GM13977 (cell line): ENCODE measurements at places on chromosomes 13 and 19.

- DNase-seq: no peak
Observed at GRCh38 chr13:39888865-39889810, 233.7 kb downstream of the COG6 start.

DNA sequence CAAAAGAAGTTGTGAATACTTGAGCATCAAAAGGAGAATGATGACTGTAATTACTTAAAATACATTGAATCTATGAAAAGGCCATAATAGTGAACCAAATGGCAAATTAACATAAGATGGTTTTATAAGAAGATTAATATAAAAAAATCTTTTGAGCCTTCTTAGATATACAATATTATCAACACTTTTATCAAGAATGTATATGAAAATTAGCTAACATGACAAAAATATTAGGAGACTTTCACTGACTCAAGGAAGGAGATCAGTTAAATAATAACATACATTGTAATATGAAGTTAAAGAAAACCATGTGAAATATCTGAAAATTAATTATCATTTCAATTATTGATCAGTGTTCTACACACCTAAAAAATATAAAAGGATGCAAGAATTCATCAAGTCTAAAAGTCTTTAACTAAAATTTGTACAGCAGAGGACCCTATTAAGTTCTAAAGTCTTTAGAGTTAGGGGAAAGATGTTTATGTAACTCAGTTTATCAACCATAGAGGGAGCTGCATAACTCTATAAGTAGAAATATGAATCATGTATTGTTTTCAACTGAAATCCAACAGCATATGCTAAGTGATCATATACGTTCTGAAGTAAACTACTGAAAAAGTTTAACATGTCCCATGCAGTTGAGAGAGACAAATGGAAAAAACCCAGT is 756.1 kb upstream of the MIR17HG start:
- no peak for DNase-seq

DNA sequence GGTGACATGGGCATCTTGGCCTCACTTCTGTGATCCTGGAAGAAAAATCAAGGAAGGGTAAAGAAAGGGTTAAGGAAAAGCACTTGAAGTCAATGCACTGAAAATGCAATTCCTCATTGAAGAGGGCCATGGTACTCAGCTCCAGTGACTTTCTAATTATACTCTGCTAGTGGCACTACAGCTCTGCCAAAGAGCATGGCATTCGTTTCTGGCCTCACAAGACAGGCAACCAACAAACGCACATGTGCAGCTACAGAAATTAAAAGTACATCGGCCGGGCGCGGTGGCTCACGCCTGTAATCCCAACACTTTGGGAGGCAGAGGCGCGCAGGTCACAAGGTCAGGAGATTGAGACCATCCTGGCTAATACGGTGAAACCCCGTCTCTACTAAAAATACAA is 21.8 kb downstream of the SACS start:
- no peak for DNase-seq

GRCh38 chr13:77065461-77066147 is 38.6 kb upstream of the FBXL3 start:
- no peak for DNase-seq

DNA sequence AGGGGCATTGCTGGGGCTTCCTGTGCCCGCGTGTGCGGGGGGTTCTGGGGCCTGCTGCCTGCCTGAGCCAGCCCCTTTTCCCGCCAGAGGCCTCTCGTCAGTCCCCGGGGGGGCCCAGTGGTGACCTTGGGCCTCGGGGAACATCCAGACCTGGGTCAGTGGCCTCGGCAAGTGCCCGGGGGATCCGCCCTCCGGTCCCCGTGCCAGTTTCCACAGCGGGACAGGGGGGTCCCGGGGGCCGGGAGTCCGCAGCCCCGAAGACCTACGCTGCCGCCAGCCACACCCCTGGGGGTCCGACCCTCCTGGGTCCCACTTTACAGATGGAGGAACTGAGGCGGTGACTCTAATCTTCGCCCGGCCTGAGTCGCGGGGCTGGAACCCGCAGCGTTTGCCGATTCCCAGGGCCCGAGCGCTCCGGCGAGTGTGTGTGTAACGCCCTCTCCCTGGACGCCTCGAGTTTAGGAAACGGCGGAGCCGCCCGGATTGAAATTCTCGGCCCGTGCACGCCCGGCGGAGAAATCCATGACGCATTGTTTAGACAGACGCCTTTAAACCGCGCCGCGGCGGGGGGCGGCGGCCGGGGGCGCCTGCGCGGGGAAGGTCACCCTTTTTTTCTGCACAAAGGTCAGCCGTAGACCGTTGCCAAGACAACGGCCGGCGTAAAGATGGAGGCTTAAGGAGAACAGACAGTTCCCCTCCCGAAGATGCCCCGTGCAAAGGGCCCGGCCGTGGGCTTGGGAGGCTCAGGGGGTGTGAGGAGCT is 39.3 kb downstream of the EFNA2 start:
- DNase-seq: no peak

- DNase-seq: no peak
Observed at GRCh38 chr13:98181111-98181815, 4.2 kb upstream of the RNF113B start.

DNA sequence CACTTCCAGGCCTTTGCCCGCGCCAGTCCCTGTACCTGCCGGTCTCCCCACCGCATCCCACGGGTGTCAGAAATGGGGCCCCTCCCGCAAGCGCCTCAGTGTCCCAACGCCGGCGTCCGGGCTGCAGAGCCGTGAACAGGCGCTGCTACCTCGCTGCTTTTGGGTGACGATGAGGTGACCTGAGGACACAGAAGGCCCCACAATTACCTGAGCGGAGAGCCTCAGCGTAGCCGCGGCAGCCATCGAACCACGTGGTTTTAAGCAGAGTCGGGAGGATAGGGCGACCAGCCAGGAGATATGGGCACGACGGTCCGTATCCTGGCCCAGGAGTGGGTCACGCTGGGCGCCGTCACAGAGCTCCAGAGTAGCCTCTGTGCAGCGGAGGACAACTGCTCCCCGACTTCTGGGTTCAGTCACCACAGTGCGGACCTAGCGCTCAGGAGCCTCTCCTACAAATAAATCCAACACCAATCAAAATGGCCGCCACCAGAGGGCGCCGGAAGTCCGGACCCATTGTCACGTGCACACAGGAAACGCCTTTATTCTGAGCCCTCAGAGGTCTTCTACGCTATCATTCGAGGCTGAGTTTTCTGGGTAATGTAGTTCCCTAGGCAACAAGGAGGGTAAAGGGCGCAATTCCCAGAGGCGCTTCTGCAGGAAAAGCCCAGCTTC is at the start of gene ZNF814:
Gene ZNF814, minus strand, starts transcription at position 478 of the 672 bp plus-strand sequence. Its CDS starts 235 bp downstream, at position 243.
- peak; percentile 69 for DNase-seq

- no peak for DNase-seq
Observed at GRCh38 chr19:38360839-38361631, 13.3 kb upstream of the PSMD8 start.

DNA sequence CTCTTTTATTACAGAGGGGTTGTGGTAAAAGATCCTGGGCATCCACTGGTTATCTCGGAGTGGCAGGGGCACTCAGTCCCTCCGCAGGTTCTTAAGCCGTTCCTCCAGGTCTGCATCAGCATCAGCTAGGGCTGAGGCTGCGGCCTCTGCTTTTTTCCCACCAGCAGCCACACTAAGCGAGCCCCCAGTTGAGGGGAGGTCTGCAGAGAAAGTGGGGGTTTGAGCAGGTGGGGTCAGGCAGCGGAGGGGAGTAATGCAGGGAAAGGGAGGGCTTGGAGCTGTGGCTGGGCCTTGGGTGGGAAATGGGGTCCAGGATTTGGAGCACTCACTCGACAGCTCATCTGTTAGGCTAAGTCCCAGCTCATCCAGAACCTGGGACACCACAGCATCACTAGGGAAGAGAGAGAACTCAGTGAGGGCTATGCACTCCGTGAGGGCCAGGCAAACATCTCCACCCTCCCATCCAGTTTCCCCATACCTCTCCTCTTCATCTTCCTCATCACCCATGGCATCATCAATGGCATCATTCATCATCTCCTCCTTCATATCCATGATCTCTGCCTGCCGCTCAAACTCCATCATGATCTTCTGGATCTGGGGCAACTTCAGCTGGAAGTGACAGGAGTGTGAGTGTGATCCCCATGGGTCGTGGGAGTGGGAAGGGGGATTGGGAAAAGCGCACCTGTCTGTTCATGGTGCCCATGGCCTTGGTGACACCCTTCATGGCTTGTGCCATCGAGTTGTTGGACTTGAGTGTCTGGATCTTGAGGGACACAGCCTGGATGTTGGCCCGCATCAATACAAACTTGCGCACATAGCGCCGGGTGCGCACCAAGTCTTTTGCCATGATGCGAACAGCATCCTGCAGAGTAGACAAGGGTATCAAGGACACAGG is 3.1 kb downstream of the CHMP2A start:
- DNase-seq: no peak

DNA sequence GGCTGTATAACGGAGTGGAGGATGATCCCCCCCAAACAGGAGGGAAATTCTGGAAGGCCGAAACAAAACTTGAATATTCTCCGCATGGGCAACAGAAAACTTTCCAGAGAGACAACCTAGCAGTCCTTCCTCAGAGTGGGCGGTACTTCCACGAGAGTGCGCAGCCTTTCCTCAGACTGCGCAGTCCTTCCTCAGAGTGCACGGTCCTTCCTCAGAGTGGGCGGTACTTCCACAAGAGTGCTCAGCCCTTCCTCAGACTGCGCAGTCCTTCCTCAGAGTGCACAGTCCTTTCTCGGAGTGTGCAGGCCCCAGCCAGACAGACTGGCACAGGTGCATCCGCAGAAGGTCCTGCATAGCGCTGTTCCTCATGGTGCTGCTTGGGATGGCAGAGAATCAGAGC is 12.7 kb upstream of the GALP start:
- no peak for DNase-seq

GRCh38 chr19:7288131-7288530 is 6.1 kb downstream of the INSR start:
- no peak for DNase-seq

DNA sequence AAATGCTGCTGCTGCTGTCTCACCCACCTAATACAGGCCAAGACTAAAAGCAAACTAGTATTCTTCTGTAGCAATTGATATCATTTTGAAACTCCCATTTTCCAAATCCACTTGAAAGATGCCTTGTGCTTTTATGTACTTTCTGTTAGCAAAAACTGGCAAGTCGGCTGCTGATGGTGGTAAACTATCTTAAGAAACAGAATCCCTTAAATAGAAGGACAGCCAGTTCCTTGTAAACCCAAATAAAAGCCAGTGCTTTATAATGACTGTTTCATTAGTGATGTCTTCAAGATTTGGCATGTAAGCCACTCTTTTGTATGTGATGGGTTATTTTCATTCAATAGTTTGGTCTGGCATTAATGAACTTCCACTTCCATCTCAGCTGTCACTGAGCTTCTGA is 5.2 kb downstream of the FAM124A start:
- no peak for DNase-seq

- DNase-seq: no peak
Observed at GRCh38 chr13:80339563-80339911, 1.4 kb downstream of the SPRY2 start.

DNA sequence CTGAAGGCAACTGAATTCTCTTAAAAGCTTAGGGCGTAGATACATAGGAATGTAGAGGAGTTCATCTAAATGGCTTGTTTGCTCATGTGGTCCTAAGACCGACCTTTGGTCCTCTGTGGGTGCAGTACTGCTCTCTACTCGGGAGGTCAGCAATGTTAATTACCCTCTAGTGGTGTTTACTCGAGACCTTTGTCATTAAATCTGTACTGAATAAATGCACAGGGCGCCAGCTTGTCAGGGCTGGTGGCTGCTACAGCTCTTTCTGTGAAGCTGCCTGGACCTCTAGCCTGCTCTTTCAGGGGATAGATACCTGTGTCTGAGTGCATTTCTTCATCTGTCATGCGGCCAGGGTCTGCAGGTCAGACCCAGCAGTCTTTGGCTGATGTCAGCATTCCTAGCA is 29.2 kb upstream of the MPHOSPH8 start:
- no peak for DNase-seq

GRCh38 chr13:79349011-79349410 is 57.0 kb downstream of the RBM26 start:
- no peak for DNase-seq

GRCh38 chr13:111219280-111219679 is 101.2 kb upstream of the TEX29 start:
- no peak for DNase-seq

DNA sequence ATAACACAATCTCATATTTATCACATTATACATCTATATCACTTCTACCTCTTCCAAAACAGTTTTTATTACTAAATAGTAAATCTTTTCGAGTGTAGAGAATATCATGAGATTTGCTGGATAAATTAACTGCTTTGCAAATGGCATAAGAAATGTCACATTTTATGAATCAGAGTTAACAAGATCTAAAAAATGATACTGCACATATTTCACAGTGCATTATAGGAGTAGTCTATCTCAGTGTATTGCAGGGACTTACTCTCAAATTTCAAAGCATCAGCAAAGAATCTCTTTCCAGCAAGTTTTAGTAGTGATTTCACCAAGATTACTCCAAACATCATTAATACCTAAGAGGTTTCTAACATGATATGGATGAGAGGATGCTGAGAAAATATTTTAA is 687.1 kb upstream of the SLITRK1 start:
- no peak for DNase-seq

- no peak for DNase-seq
Observed at GRCh38 chr13:111855786-111856185, 211.2 kb upstream of the SOX1 start.

DNA sequence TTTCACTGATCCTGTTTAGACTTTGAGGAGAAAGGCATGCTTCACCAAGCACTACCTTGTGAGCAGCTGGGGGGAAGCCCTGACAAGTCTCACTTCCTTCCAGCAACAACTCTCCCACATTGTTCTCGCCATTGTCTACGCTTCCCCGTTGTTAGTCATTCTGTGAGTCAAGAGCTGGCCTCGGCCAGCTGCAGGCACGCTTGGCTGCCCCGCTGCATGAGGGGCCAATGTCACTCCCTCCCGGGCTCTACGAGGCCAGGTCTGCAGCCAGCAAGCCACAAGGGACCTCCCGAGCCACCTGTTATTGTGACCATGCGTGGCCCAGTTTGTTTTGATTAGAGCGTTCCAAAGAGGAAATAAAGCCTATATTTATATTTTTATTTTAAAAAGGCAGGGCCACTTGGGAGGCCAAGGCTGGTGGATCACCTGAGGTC is 220.9 kb downstream of the FOXO1 start:
- peak; percentile 83 for DNase-seq

- no peak for DNase-seq
Observed at GRCh38 chr13:83153848-83154247, 728.4 kb downstream of the SLITRK1 start.

GRCh38 chr19:4373601-4374497 is 26.5 kb downstream of the SH3GL1 start:
- no peak for DNase-seq

- DNase-seq: no peak
Observed at GRCh38 chr13:33782631-33783030, 35.3 kb upstream of the RFC3 start.

DNA sequence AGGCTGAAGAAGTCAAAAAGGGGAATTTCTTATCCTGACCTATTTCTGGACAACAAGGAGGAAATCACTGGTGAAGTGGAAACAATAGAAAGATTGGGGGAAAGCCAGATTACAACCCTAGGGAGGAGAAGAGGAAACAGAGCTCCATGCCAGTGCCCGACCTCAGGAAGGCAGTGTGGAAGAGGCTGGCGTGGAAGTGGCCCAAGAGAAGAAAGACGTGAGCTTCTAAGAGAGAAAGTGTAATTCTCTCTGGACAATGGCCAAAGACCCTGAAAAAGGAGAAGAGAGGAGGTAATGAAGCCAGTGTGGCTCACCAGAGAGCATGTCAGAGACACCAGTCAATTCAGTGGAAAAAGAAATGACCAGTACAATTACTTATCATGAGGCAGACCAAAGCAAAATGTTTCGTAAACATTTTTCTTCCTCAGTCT is 52.6 kb upstream of the URAD start:
- DNase-seq: no peak
